A673 (cell line): ENCODE measurements at places on chromosomes 7 and 10. TPM values are rescaled to one million over a fixed set of nuclear protein-coding genes. Genes with fewer than 3 reads are reported as not detected.

The HYAL4 gene
- not detected in 2 replicates for total RNA-seq

The UCN3 gene
- not detected in 2 replicates for total RNA-seq

The SLC26A3 gene
- not detected in 2 replicates for total RNA-seq

- peak; percentile 82 for DNase-seq
Observed at GRCh38 chr7:1579481-1580421, 9.9 kb upstream of the PSMG3 start.

DNA sequence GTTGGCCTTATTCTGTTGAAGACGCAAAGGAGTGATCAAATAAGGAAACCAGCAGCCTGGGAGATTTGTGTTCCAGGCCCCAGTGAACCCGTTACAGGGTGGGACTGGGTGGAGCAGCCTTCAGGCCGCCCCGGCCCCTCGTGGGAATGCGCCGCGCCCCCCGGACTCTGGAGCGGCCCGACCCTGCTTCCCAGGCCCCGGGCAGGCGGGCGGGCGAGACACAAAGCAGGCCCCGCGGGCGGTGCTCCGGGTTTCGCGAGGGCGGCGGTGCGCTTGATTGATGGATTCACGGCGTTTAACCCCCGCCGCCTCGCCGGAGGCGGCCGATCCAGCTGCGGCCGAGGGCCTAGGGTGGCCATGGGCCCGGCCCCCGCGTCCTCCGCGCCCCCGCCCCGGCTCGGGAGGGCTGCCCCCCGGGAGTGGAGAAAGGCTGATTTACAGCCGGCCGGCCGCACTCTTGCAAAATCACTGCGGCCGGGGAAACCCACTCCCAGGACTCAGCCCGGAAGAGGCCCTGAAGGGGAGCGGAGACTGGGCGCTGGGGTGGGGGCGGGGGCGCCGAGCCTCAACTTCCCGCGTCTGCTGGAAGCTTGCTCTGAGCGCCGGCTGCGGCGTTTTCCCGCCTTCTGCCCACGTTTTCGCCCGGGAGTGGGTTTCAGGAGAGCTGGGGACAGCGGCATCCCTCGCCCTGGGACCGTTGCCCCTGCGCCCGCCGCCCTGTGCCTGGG is 299.6 kb upstream of the NFE2L3 start:
- no peak for DNase-seq

DNA sequence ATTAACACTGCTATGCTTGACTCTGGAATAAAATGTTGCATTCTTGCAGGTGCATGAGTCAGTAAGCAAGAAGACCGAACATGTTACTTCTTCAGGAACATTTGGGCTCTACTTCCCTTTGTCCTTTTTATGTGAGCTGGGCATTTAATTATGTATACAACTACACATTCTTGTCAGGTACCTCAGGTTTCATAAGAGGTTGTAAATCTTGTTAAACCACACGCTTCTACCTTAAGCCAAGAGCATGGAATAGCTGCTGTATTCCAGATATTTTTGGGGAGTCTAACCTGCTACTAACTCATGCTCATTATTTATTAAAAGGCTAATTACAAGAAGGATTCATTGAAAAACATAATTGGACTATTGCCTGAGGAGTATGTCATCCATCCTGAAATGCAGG is 414.2 kb upstream of the KLF6 start:
- no peak for DNase-seq

DNA sequence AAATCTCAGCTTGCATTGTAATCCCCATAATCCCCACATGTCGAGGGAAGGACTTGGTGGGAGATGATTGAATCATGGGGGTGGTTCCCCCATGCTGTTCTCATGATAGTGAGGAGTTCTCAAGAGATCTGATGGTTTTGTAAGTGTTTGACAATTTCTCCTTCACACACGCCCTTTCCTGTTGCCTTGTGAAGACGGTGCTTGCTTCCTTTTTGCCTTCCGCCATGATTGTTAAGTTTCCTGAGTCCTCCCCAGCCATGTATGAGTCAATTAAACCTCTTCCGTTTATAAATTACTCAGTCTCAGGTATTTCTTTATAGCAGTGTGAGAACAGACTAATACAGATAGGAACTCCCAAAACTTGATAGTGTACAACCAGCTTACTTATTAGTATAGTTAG is 98.6 kb downstream of the CREM start:
- peak; percentile 55 for DNase-seq

GRCh38 chr7:97025983-97026714 is 1.5 kb upstream of the DLX5 start:
- DNase-seq = no peak

- DNase-seq = no peak
Observed at GRCh38 chr10:21495002-21495751, 30.3 kb downstream of the SKIDA1 start.

GRCh38 chr10:102119417-102120141 is 589 bp downstream of the LDB1 start:
- DNase-seq = peak; percentile 64

DNA sequence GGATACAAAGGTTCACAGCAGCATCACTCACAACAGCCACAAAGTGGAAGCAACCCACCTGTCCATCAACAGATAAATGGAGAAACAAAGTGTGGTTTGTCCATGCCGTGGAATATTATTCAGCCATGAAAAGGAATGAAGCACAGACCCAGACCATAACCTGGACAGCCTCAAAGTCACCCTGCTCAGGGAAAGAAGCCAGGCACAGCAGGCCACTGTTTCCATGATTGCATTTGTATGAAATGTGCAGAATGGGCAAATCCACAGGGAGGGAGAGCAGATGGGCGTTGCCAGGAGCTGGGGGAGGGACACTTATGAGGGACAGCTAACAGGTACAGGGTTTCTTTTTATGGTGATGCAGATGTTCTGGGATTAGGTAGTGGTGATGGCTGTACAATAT is 30.3 kb downstream of the FOXL3 start:
- no peak for DNase-seq

- DNase-seq = no peak
Observed at GRCh38 chr10:61304746-61305145, 148.4 kb downstream of the TMEM26 start.

DNA sequence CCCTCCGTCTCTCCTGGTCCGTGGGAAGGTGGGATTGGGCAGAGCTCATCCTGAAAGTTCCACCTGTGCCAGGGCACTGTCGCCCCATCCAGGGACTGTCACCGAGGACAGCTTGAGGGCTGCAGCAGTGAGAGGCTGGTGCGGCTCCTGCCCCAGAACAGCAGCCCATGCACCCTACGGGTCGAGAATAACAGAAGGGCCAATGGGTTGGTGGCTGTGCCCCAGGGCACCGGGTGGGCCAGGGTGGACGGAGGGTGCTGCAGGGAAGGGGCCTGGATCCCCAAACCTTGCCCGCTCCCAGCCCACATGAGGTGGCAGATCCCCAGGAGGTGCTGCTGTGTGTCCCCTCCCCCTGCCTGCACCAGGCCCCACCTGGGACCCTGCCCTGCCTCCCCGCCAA is 23.9 kb downstream of the UNCX start:
- DNase-seq = no peak

- DNase-seq = no peak
Observed at GRCh38 chr10:32253276-32253675, 93.7 kb downstream of the EPC1 start.

- DNase-seq = no peak
Observed at GRCh38 chr10:113252650-113253618, 299.9 kb upstream of the HABP2 start.

- peak; percentile 47 for DNase-seq
Observed at GRCh38 chr7:143299840-143300239, 11.7 kb downstream of the CASP2 start.

The STOX1 gene
- 2.1 and 2.4 TPM in 2 replicates for total RNA-seq

GRCh38 chr10:14116021-14116420 is 214.7 kb downstream of the FRMD4A start:
- no peak for DNase-seq

The MPP7 gene
- total RNA-seq = 1.5 and 2.0 TPM in 2 replicates

DNA sequence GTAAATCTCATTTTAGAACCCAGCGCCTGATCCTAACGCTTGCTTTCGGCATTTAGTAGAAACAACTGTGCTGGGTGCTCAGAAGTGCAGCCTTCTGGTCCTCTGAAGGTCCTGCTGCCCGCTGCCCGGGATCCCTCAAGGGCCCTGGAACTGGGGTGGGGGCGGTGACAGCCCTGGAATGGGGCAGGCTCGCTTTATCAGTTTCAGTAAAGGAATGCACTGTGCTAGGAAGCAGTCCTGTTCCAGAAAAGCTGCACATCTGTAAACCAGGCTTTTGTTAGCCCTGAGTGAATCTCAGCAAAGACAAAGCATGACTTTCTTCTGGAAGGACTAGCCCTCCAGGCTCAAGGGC is 254.6 kb downstream of the TNS3 start:
- no peak for DNase-seq

GRCh38 chr10:35506741-35507140 is 98.4 kb upstream of the GJD4 start:
- no peak for DNase-seq

GRCh38 chr7:461453-462172 is 58.0 kb downstream of the PDGFA start:
- no peak for DNase-seq

The CALML3 gene
- not detected in 2 replicates for total RNA-seq

GRCh38 chr10:86956848-86957448 is 467 bp downstream of the MMRN2 start:
- DNase-seq = no peak

- DNase-seq = peak; percentile 76
Observed at GRCh38 chr7:6227294-6227846, 45.1 kb downstream of the CYTH3 start.

DNA sequence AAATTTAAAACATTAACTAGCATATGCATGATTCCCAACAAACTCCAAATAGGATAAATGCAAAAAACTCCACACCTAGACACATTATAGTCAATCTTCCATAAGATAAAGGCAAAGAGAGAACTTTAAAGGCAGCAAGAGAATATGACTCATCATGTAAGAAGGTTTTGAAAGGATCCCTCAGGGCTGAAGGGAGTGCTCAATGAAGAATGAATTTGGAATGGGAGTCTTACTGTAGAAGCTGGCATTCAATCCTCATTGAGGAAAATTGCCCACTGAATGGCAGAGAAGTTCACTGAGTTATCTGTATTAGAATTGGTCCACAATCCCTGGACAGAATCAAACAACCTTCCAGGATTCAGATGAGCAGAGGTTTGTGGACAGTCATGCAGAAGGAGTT is 26.1 kb upstream of the ZNF365 start:
- DNase-seq = no peak

The NOS3 gene
- total RNA-seq = 0.75 and 1.4 TPM in 2 replicates

The FOXP2 gene
- not detected in 2 replicates for total RNA-seq

- peak; percentile 12 for DNase-seq
Observed at GRCh38 chr7:7438851-7439250, 96.8 kb downstream of the COL28A1 start.
